ENCODE measurements at places on chromosomes 11 and 22. TPM values are rescaled to one million over a fixed set of nuclear protein-coding genes. Genes with fewer than 3 reads are reported as not detected.

GRCh38 chr11:21109341-21109740 lies 440.0 kb downstream of the NELL1 start:
- no peak for DNase-seq

The GLYATL2 gene
- total RNA-seq: not detected

GRCh38 chr11:71476926-71477640 lies 24.1 kb downstream of the NADSYN1 start:
- DNase-seq: no peak

DNA sequence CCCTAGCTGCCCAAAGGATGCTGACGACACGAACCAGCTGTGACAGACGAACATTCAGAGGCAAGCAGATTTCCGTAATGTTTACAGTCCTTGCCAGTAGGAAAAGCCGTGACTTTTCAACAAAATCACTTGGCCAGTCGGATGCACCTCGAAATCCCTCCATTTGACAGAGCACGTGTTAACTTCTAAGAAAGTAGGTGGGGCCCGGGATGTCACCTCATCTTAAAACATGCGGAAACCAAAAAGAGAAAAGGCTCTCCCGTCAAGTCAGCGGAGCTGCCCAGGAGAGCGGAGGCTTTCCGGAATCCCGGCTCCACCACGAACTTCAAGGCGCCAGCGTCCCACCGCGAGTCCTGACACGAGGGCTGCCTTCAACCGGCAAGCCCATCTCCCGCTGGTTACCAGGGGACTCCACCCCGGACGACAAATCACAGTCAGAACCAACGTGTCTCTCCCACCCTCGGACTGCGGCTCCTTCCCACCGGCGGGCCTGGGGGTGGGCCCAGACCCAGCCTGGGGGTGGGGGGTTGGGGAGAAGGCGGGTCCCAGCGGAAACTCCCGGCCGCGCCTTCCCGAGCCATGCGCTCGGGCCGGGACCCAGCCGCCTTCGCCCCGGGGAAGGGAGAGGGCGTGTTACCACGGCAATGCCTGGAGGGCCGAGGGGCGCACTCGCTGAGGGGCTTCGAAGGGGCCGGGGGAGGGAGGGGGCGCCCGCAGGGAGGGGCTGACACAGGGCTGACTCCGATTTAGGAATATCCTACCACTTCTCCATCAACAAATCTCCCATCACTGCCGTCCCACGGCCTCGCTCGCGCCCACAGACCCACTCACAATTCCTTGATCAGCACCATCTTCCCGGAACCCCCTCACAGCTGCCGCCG lies 475 bp downstream of the PITPNB start:
- DNase-seq: peak; percentile 45

The LDHAL6A gene
- not detected for total RNA-seq

- DNase-seq: no peak
Observed at GRCh38 chr11:71519546-71519945, 7.5 kb upstream of the KRTAP5-7 start.

GRCh38 chr22:31210556-31211421 lies 1.3 kb upstream of the LIMK2 start:
- no peak for DNase-seq

DNA sequence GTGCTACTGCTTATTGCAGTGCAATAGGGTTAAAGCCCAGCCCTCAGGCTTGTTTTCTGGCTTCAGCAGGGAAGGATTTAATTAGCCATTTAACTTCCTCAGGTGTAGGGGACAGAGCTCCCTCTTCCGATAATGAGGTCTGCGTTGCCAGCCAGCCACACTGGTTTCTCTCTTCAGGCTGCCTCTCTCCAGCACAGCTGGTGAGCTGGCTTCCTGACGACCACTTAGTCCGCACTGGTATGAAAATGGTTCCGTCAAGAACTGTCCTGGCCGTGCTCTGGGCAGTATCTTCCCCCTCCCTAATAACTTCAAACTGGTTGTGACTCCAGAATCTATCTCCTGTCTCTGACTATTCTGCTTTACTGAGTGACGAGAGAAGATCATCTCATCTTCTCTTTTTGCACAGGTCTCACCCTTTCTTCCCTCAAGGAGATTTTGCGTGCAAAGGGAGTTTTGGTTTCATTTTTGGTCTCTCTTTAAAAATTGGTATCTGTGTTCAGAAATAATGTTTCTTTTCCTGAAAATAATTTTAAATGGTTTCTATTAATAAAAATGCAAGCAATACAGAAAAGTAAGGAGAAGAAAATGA lies 49.2 kb downstream of the CNTN5 start:
- no peak for DNase-seq

The OR51A4 gene
- not detected for total RNA-seq

DNA sequence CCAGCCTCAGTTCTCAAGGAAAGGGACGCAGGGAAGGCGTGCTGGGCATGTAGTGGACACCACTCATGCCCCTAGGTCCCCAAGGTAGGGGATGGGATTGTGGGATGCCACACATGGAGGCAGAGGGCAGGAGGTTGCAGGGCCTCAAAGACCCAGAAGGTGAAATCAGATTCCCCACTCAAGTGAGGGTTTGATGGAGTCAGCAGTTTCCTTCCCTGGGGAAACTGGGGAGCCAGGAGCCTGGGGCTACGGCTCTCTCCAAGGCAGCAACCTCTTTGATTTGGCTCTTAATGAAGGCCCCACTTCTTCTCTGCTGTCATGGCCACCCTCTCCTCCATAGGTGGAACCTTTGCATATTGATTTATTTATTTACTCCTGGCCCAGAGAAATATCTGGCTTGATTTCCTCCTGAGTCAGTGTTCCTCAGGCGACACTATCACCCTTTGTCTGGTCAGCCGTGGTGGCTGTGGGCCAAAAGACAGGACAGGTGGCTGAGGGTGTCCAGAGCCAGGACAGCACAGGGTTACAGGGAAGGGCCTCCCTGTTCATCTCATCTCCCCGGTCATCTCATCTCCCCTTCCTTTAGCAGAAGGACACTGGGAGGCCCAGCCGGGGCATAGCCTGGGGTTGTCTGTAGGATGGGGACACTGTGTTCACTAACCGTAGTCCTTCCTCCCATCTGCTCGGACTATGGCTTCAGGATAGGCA lies 9.6 kb downstream of the GNAZ start:
- DNase-seq: no peak
